Brain pericyte (primary cell): ENCODE measurements at places on chromosomes 6 and 20.

GRCh38 chr6:37517411-37517812 lies 17.7 kb upstream of the CCDC167 start:
- DNase-seq, result no peak

DNA sequence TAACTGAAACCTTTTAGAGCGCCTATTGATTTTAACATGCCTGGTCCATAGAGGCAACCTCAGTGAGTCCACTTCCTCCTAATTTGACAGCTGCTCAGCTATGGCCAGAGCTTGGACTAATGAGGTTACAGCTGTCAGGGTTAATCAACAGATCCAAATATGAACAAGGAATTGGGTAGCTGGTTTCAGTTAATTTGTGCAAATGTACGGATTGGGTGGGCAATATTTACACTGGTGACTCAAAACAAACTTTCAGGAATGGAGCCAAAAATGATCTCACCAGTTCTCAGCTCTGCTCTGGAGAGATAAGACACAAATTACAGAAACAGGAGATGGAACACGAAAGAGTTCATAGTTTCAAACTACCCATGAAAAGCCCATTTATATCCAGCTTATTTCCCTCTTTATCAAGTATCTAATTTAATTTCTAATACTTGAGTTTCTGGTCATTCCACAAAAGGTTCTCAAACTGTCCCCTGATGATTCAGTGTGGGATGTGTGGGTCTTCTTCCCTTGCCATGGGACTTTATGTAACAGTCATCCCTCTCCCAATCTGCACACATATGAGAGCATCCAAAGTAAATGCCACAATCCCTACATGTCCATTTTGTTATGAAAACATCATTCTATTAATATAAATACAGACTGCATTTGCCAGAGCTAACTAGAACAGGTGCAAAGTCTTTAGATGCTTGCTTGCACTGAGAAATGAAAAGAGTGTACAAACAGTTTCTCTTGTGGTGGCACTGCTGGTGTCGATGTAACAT lies 149.9 kb downstream of the RPS12 start:
- DNase-seq, result no peak

DNA sequence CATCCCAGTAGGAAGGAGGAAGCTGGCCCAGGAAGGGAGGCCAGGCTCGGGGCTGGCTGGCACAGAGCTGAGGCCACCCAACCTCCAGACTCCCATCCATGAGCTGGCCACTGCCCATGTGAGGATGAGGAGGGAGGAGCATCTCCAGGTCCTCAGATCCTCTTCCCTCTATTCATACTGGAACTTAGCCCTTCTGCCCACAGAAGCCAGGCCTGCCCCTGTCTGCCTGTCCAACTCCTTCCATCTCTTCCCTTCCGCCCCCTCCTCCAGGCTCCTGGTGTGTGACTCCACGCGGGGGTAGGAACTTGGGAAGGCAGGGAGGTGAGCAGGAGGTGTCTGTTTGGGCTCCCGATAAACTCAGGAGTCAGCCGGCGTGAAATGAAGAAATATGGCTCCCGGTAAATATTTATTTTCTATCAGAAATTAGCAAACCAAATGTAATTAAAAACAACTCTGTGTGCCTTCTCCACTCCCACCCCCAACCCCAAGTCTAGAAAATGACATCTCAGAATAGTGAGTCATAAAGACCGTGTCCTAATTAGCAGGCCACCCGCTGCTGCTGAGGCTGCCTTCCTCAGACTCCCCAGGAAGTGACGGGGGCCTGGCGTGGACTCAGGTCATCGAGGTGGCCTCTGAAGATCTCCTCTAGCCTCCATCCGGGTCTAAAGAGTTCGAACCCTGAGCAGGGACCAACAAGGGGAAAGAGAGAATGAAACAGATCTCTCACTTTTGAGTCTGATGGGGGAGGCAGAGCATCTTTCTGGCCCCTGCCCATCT lies 81.9 kb downstream of the MDGA1 start:
- no peak for DNase-seq

DNA sequence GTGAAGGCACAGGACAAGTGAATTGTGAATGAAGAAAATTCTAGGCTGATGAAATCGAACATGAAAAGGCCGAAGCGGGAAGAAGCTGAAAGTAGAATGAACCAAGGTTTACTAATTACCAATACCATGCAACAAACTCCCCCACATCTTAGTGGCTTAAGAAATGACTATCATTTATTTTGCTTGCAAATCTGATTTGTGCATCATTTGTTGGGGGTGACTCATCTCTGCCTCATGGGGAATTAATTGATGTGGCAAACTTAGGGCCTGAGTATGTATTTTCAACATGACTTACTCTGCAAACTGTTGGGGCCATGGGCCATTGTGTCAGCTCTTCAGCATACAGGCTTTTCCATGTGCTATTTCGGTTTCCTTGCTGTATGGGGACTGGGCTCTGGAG lies 26.8 kb downstream of the PPP1R14C start:
- no peak for DNase-seq

DNA sequence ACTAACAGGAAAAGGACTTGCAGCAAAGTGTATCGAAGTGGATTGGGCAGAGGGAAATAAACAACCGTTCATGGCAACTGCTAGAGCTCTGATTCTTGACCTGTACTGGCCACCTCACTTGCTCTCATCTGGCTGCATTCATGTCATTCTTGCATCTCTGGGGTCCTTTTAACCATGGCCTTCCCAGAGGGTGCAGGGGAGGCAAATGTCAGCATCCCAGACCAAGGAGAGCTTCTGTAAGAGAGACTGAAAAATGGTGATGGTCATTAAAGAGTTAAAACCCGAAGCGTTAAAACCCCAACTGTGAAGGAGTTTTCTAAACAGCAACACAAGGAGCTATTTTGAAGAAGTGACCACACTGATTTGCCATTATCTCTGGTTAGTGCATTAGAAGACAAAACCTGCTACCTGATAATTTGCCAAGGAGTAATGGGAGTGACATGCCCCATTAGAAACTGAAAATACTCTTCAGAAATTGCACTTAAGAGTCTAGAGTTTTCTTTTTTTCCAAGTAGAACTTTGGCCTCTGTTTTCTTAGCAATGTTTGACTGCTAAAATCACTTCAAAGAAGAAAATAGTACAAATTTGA lies 62.4 kb downstream of the APCDD1L start:
- DNase-seq, result no peak

GRCh38 chr6:15368186-15368585 lies 122.3 kb downstream of the JARID2 start:
- DNase-seq, result no peak

GRCh38 chr6:83708546-83708969 lies 343 bp downstream of the SNAP91 start:
- DNase-seq, result no peak

GRCh38 chr20:19928328-19929011 lies 88.7 kb upstream of the NAA20 start:
- DNase-seq, result no peak

DNA sequence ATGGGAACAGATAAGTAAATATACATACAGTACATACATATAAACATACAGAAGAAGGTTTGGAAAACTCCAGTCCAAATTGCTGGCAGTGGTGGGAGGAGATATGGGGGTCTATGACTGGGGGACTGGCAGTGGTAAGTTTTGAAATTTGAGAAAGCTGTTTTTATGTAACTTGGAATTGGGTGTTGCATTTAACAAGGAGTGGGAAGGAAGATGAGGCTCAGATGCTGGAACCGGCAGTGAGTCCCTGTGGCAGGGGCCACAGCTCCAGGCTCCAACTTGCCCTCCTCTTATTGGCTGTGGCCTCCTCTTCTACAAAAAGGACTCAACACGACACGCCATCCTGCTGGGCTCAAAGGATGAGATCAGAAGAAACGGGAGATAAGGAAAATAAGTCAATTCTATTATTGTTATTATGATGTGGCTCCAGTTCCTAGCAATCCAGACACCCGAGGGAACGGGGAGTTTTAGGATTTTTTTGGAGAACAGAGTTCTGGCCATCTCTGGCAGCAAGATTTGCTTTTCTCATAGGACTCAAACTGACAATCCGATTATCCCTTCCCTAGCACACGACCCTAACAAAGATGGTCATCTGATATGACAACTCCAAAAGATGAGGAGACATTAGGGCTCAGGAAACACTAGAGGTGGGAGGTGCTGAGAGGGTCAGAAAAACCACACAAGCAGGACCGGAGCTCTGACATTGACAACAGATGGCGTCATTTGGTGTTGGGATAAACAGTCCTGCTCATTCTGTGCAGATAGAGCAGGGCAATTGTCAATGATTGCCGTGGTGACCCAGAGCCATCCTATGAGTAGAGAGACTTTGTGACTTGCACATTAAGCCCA lies 6.0 kb upstream of the TGM2 start:
- no peak for DNase-seq

GRCh38 chr20:3710011-3710466 lies 2.4 kb downstream of the SIGLEC1 start:
- DNase-seq, result no peak
